Heart left ventricle (tissue), 16 donors: ENCODE measurements at places on chromosomes 13 and 19.

GRCh38 chr19:31940396-31940795, 405.0 kb upstream of the ZNF507 start:
- DNase-seq = no peak

GRCh38 chr13:32023698-32024097, 7.9 kb upstream of the FRY start:
- no peak for DNase-seq

- no peak for DNase-seq
Observed at GRCh38 chr13:45522571-45522970, 57.8 kb downstream of the COG3 start.

GRCh38 chr19:13262450-13262849, 112.2 kb downstream of the IER2 start:
- no peak for DNase-seq

- DNase-seq = no peak
Observed at GRCh38 chr19:13729859-13730258, 34.5 kb upstream of the MRI1 start.

DNA sequence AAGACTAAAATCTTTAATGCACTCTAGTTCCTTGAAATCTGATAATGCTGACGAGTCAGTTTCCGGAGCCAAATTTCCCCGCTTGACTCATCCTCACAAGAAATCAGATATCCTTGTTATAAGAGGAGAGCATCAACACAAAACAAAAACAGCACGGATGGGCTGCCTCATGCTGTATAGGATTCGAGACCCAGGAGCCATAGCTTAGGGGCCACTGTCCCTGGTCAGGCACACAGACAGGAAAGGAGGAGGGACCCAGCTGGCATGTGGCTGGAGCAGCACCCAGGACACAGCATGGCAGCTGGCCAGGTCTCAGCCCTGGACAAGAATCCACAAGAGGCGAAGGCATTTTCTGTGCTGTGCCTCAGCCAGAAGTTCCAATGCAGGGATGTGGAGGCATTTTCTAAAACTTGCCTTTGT, 110.2 kb upstream of the SPATA13 start:
- no peak for DNase-seq

- no peak for DNase-seq
Observed at GRCh38 chr19:10892256-10892655, 20.9 kb downstream of the CARM1 start.

DNA sequence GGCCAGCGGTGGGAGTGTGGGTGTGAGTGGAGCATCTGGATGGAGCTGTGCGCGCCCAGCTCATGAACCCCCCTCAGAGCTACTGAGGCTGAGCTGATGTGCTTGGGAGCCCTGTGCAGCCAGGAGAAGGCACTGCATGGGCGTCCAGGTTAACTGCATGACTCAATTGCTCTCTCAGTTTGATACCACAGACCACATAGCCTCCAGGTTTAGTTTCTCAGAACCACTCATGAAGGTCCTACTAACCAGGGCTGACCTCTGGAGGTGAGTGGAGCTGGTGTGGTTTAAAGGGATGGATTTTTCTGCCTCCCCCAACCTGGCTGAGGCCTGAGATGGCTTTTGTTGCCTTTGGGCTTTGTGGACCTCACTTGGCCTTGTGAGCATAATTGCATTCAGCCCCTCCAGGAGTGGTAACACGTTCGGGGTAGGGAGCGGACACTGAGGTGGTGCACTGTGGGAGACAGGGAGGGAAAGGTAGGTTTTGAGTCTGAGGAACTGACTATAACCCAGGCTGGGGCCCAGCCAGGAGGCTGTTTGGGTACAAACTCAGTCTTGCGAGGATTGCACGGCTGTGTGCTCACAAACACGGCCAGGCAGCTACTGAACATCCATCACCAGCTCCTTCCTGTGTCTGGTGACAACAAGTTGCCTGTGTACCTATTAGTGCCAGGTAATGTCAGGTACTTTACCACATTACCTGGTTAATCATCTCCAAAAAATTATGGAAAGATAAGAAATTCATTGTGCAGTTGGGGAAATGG, 97.5 kb downstream of the RGCC start:
- no peak for DNase-seq

DNA sequence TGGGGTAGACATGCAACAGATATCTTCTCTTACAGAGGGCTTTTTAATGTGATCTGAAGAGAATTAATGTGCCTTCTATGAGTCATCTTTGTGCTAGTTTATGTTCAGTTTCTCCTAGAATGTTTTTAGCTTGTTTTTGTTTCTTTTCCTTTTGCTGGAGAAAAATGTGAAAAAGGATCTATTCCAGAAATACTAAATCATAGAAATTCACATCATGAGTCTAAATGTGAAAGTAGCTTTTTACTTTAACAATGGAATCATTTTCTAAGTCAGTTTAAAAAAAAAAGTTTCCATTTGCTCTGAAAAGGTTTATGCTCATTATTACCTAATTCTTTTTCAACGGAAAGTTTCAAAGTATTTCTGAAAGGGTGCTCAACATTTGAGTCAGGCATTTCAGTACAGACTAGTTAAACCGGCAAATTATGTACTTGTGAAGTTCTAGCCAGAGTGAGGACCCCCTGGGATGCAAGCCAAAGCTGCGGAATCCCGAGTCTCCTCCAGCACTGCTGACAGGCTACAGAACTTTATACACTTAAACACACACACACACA, 72.9 kb downstream of the SPATA13 start:
- no peak for DNase-seq
